ENCODE measurements at places on chromosomes 2 and 18.
A peak's percentile ranks its signal among the peaks of the same experiment; 100 is the strongest.

DNA sequence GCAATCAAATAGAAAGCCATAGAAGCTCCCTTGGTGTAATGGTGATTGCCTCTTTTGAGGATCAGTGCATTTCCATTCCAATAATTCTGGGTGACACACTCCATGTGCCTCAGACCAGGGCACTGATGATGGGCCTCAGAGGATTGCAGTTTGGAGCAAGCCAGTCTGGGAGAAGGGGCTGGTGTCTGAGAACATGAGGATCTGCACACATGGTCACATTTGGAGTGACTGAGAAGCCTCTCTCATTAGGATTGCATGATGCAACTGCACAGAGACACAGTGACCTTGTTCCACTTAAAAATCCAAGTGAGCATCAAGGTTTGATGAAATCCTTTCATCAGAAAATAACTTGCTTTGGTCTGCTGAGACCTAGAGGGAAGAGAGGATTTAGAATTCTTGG, 216.4 kb downstream of the ANKRD30B start:
- no peak for DNase-seq

DNA sequence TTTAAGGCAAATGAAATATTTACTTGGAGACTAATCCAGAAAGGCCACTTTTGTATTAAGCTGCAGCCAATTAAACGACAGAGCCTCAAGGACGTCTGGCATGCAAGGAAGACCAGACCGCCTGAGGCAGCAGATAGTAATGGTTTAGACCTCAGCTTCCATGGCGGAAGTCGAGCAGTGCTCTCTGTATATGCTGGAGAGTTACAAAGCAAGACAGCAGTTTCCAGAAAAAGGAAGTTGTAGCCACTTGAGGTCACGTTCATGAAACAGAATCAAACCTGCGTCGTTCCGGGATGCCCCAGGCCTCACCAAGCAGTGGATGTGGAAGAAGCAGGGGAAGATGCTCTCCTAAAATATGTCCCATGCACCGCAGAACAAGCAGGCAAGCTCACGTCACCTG, 142.0 kb downstream of the PTGR3 start:
- DNase-seq, result no peak

- DNase-seq, result no peak
Observed at GRCh38 chr2:105857076-105857740, 112.5 kb downstream of the NCK2 start.

GRCh38 chr2:223787358-223787757, 50.0 kb downstream of the AP1S3 start:
- no peak for DNase-seq

GRCh38 chr2:146079216-146079615, 1559.3 kb upstream of the ZEB2 start:
- DNase-seq, result no peak

DNA sequence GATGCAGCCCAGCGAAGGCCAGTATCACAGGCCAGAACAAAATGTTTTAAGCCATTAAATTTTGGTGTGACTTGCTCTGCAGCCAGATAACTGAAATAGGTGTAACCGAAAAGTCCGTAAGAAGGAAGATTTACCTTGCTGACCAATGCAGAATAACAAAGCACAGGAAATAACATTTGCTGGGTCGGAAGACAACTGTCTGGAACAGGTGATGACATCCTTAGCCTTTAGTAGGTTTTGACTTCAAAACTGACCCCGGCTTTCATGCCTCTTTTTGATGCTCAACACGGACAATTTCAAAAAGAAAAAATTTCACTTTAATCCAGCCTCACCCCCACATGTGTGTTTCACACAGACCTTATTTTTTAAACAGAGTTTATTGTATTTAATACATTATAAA, 93.7 kb downstream of the KCTD1 start:
- DNase-seq, result no peak

GRCh38 chr2:191165176-191165643, 14.4 kb upstream of the STAT4 start:
- DNase-seq, result peak; percentile 44

DNA sequence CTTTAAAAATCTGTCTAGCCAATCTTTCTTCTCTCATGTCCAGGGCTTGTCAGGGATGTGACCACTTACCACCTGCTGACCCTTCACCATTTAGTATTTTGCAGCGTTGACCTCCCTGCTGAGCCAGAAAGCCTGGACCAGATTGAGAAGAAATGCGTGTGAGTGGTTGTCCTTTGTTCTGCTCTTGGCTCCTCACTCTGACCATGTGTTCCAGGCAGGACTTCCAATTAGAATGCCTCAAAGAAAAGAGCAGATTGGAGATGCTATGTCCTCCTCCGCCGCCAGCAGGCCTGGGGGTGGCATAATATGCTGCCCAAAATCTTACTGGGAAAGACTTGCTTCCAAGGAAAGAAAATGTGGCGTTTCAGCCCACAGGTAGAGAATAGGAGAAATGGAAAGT, 894.1 kb downstream of the SLC4A3 start:
- DNase-seq, result no peak

GRCh38 chr2:190792956-190793888, 87.4 kb upstream of the GLS start:
- DNase-seq, result no peak

DNA sequence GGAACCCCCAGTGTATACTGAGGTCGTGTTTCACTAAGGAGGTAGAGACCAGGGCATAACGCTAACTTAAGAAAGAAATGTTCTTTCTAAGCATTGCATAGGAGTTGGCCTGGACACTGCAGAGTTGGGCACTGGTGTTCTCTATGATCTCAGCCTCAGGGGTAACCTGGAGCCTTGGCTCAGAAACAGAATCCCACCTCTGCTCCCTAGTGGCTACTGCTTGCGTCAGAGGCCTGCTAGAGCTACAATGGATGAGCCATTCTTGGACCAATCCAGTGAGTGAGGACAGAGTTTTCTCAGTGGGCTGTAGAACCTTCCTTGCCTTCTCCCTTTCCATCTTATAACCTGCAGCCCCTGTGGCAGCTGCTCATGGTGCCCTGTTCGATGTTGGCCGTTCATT, 324.4 kb upstream of the CELF4 start:
- no peak for DNase-seq

GRCh38 chr2:71129902-71130151, 202 bp downstream of the MCEE start:
- no peak for DNase-seq

DNA sequence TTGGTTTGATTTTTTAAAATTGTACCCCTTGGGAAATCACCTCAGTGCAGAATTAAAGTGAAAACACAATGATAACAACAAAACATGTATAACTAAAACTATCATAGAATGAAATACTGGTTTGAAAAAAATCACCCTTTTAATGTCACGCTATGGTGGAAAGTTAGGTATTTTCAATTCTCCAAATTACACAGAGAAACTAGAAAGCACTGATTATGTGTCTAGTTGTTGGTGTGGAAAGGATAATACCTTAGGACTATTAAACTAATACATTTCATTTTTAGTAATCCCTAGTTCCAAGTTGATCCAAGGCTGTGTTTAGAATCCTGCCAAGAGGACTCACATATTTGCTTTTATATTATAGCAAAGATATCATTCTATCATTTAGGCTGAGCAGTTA, 71.2 kb downstream of the NUP35 start:
- DNase-seq, result no peak

DNA sequence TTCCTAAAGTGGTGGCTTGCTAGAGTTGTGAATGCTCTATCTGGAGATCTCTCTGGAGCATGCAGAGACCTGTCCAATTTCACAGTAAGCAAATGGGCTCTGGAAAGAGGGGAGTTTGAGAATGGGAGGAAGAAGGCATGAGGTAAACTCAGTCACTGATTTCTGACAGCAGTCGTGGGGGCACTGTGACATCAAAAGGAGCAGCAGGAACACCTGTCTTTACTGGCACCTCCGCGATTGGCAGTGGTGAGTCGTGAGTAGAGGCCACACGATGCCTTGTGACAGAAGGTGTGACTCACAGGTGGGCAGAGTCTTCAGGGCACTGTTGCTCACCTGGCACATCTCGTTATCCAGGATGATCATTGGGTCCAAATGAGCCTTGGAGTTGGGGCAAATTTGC, 38.8 kb upstream of the CAVIN2 start:
- no peak for DNase-seq

DNA sequence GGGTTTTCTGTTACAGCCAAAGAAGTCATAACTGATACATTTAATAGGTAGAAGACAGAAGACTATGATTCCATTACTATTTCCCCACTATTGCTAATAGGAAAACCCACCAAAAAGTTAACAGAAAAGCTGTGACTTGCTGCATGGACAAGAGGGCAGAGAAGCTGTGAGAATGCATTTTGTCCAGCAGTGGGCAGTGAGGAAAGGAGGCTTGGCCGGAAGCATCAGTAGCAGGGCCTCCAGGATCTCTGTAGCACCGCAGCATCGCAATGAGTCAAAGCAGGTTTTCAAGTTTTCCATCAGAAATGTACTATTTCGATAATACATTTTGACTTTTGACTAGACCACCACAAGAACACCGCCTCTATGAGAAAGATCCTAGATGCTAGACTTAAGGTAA, 24.9 kb downstream of the MYO5B start:
- no peak for DNase-seq

GRCh38 chr2:122545821-122546220, 790.4 kb downstream of the TSN start:
- DNase-seq, result no peak

DNA sequence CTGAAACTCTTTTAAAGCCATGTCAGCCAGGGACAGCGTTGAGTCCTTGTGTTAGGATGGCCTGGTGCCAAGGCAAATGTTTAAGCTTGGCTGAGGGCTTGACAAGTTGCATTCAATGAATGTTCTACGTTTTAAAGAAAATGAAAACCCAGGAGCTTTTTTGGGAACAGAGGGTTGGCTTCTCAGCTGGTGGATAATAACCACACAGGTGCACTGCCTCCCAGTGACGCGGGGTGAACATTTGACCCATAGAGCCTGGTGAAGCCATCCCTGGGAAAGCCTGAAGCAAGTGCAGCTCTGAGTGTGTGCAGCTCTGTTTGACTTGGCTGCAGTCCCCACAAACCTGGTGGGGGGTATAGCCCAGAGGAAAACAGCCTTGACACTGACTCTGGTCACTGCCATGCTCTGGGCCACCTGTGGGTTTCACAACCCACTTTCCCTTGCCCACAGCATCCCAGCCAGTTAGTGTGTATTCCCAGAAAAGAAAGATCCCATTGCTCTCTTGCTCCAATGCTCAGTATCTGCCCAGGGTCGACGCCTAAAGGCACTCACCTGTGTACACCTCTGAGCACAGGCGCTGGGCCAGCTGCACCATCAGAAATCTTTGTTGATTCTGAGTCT, 874.9 kb downstream of the RNF144A start:
- no peak for DNase-seq

DNA sequence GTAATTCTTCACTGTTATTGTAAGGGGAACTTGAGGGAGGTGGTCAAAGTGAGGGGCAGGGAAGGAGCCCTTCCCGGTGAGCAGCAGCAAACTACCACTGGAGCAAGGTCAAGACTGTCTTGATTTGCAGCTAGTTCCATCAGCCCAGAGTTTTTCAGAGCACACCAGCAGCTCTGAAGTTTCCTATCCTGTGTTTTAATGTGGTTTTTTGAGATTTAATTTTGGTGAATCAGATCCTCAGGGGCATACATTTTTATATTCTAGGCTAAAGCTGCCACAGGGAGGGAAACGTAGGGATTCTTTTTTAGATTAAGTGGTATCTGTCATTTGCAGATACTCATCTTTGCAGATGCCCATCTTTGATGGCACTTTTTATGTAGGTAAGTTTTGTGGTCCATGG, 67.1 kb upstream of the KCNE4 start:
- no peak for DNase-seq

GRCh38 chr18:34048423-34048822, 176.3 kb downstream of the NOL4 start:
- DNase-seq, result no peak

DNA sequence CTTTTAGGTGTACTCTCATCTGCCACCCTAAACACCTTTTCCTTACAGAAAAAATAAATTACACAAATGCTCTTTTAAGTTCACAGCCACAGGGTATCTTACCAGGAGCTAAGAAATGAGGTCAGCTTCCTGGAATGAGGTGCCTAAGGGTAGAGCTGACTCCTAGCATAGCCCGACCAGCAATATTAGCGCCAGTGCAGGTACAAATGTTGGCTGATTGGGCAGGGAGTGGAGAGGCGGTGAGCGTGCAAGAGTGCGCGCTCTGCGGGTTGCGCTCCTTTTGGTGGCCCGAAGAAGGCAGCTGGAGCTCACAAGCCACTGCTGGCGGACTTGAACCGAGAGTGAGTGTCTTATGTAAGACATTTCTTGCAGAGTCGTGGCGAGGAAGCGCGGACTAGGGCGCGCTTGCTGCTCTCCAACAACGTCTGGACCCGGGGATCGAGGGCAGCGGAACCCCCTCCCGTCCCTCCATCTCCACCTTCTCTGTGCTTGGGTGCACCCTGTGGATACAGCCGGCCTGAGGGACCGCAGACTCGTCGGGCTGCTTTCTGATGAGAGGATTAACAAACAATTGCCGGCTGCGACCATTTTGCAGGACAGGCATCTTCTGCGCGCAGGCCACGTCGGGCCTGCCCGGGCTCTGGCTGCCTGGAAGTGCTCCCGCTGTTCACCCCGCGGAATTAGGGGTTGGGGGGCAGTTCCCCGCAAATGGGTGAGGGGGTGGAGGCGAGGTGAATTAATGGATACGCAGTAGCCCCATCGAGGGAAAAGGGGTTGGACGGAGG, 17.3 kb downstream of the BOLA3 start:
- DNase-seq, result no peak

DNA sequence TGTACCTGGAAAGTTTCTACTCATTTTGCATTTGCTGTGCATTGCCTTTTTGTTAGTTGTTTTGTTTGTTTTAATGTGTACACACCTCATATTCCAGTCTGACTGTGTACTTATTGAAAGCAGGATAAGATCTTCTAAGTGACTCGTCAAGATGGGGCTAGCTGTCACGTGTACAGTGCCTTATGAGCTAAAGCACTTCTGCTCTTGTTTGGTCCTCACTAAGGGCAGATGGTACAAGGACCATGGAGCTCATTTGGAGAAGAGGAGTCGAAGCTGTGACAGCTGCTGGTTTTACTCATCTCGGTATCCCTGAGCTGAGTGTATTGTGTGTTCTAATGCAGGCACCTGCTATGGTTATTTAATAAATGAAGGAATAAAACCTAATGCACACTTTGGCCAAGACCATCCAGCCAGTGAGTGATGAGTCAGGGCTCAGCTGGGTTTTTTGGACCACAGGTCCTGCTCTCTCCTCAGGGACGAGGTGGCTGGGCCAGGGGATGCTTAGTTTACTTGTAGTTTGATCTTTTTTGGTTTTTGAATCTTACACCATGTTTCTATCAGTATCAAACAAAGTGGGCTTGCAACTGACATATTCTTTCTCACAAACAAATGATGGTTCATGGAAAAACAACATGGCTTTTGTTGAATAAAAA, 152.5 kb upstream of the APCDD1 start:
- DNase-seq, result no peak

DNA sequence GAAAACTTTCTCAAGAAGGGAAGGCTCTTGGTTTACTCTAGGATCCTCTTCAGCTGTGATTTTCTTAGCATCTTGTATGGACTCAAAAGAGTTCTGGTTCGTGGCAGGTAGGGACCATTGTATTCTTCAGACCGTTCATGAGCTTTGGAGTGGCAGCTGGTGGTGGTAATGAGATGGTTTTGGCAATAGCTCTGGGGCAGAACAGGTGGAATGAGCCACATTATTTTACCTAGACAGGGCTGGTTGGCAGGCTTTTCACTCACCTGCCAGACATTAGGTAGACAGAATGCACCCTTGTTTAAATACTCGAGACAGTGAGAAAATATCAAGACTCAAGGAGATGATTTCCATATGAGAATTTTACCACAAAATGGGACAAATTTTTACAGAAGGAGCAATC, 26.2 kb upstream of the MGAT5 start:
- no peak for DNase-seq

- peak; percentile 74 for DNase-seq
Observed at GRCh38 chr2:67259556-67260342, 137.4 kb upstream of the ETAA1 start.

GRCh38 chr18:60417946-60418345, 45.4 kb upstream of the MC4R start:
- DNase-seq, result no peak
